ENCODE measurements at places on chromosomes 16 and 17.

DNA sequence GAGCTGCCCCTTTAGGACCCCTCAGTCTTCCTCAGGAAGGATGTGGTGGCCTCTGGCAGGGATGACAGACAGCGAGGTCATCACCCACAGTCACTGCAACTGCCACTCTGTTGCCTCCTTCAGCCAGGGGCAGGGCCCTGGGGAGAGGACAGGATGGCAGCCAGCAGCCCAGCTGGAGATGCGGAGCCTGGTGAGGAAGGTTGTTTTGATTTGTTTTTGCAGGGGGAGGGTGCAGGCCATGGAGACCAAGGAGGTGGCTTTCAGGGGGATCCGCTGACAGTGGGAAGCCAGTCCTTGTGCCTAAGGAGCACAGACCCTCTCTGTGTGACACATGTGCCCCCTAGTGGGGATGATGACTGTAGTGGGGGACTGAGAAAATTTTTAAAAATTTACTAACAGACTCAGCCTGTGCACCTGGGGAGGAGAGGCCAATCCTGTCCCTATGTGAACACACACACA lies 7.4 kb downstream of the PRCD start:
- DNase-seq = no peak

DNA sequence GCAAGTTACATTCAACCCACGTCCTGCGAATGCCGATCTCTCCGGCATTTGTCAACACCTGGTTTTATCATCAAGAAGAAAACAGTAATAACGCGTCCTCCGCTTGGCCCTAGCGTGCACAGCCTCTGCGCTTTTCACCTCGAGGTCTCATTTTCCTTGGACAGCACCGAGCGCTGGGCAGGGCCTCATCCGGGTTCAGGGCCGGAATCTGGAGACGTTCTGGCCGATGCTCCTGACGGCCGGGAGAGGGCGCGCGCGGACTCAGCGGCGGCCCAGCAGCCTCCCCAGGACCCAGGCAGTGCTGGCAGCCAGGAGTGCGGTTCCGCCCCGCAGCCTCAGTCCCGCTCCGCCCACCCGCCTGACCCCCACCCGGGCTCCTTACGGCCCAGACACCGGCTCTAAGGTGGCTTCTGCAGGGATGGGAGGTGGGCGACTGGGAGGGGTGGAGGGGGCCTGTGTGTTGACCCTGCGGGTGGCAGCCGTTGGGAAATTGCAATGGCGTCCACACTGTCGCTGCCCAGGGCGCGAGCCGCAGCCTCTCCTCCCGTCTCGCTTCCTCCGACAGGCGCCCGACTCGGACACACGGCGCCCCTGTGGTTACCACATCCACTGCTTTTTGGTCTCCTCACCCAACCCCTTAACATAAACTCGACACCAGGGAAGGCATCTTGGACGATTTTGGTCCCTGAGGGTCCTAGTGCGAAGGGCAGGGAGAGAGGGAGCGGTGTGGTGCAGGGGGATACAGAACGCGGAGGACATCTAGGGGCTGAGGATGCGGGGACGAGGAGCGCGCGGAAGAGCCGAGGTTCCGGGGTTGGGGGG lies 7.4 kb upstream of the FLYWCH1 start:
- peak; percentile 62 for DNase-seq

DNA sequence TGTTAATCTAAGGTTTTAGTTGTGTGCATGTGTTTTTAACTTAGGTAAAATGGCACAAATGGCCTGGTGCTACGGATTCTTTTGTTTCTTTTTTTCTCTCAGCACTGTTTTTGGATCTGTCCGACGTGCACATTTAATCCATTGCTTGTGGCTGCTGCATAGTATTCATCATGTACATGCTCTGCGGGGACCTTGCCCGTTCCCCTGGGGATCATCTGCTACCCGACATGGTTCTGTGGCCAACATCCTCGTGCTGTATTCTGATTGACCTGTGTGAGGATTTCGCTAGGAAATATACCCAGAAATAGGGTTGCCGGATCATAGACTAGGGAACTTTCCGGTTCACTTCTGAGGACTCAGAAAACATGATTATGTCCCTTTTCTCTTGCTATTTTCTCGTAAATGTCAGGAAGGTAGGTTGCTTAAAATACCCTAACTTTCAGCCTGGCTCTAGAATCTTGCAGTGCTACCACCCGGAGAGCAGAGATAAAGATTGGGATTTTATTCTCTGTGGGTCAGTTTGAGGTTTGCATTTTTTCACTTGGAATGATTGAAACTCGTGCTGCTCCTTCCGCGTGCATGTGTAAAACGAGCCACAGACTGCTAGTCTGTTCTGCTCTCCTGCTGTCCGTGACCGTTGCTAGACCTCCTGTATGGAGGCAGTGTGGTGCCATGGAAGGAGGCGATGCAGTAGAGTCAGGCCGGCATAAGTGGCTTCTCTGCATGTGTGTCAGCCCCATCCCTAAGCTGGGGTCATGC lies 42.9 kb downstream of the LDHD start:
- no peak for DNase-seq

DNA sequence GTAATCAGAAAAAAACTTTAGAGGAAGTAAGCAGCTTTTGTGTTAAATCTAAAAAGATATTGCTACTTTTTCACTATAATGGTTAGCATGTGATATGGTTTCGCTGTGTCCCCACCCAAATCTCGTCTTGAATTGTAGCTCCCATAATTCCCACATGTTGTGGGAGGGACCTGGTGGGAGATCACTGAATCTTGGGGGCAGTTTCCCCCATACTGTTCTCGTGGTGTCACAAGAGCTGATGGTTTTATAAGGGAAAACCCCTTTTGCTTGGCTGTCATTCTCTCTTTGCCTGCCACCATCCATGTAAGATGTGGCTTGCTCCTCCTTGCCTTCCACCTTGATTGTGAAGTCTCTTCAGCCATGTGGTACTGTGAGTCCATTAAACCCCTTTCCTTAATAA lies 117.1 kb downstream of the KCNJ2 start:
- DNase-seq = no peak

DNA sequence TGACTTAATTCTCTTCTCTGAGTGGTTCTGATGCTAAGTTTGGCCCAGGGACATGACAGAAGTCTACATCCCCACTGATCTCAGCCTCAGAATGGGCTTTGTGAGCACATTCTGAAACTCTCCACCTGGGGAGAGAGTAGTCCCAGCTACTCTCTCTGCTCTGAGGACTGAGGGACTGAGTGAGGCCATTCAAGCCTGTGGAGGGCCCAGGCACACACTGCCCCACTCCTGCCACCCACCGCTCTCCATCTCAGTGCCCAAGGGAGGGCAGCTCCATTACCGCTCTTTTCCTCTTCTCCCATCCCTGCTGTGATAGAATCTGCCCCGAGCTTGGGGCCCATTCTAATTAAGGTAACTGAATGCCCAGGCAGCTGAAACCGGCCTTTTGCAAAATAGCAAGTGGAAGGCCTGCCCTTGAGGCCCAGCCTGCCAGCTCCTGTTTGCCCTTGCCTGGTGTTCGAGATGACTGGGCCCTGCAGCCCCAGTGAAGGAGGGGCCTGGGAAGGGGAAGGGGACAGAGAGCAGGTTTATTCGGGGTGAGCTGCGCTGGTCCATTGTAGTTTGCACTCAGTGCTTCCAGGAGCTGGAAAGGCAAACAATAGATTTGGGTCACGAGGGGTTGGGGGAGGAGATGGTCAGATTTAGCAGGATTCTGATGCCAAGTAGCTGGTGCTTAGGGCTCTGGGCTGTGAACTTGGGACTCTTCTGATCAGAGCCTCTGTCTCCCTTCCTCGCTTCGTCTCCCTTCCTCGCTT lies 76.2 kb downstream of the RAB11FIP4 start:
- DNase-seq = no peak

DNA sequence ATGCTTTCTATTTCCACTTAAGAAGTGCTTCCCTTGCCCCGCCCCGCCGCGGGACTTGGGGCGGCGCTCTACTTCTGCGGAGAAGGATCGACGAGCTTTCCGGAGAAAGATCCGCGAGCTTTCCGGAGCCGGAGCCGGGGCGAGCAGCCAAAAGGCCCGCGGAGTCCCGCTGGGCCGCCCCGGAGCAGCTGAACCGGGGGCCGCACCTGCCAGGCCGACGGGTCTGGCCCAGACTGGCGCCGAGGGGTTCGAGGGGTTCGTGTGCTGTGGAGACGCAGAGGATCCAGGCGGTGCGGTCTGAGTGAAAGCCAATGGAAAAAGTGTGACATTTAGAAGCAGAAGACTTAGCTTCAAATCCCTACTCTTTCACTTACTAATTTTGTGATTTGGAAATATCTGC lies 50.8 kb downstream of the TBC1D26 start:
- peak; percentile 19 for DNase-seq

Measured in activated CD4-positive, alpha-beta T cell treated with anti-CD3 and anti-CD28 coated beads for 24 hours (primary cell).